Stimulated activated CD4-positive, alpha-beta T cell treated with anti-CD3 and anti-CD28 coated beads, Interleukin-1b, Interleukin-23, amount 100 ng/mL, for 1 hour (primary cell): ENCODE measurements at places on chromosomes 5 and 9.

DNA sequence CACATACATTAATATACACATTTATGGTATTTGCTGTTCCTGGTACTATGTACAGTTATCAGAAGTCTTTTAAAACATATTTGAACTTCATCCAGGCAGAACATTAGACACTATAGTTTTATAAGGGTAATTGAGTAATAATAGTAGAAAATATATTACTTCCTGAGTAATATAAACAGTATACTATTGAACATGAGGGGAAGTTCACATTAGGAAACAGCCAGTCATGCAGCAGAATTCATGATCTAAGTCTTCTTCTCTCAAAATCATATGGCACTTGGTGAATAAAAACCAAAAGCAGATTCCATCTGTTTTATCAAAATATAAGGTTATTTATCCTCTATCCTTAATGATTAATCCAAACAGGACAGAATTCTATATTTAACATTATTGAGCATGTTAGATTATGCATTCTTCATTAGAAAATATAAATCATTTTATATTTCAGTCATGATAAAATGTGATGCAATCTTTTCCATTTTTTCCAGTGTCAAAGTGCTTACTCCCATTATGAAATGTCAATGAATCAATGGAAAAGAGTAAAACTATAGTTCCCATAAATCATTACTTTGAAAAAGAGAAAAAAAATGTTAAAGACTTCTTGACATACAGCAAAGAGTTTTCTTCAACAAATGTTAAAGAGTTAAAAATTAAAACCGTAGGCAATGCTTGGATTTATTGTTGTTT lies 584.3 kb upstream of the TUSC1 start:
- DNase-seq = no peak

GRCh38 chr5:15951126-15951525 lies 228.5 kb downstream of the MARCHF11 start:
- DNase-seq = no peak

- no peak for DNase-seq
Measured at GRCh38 chr9:7921545-7922197, 122.1 kb upstream of the DMAC1 start.

DNA sequence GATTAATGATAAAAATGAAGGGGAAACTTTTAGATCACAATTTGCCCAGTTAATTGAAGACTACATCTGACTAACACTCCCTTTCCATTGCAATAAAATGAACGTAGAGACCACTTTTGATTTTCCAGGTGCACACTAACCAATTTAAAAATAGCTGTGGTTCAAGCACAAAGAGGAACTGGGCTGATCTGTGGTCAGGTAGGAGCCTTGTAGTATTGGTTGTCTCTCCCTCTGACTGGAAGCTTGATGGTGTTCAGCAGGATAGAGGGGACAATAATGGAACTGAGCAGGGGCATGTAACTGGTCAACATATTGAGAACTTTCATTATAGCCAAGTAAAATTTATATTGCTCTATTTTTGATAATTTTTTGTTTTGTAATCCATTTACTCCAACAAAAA lies 886.8 kb upstream of the SEMA6A start:
- DNase-seq = no peak

GRCh38 chr5:115184770-115185169 lies 15.1 kb upstream of the TRIM36 start:
- no peak for DNase-seq

DNA sequence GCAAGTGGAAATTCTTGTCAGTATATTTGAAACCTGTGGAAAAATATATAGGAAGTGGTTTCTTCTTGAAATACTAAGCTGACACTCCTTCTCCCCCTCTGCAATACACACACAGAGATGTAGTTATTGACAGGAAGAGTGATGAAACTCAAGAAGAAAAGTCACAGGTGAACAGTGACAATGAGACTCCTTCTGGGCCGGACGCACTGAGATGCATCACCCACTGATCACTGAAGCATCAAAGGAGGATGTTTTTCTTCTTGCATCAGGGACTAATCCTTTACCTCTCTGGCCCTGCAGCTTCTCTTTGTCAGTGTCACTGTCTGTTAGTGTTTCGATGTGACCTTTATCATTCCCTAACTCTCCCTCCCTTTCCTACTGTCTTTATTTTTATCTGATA lies 1864.2 kb upstream of the C9orf72 start:
- DNase-seq = no peak

DNA sequence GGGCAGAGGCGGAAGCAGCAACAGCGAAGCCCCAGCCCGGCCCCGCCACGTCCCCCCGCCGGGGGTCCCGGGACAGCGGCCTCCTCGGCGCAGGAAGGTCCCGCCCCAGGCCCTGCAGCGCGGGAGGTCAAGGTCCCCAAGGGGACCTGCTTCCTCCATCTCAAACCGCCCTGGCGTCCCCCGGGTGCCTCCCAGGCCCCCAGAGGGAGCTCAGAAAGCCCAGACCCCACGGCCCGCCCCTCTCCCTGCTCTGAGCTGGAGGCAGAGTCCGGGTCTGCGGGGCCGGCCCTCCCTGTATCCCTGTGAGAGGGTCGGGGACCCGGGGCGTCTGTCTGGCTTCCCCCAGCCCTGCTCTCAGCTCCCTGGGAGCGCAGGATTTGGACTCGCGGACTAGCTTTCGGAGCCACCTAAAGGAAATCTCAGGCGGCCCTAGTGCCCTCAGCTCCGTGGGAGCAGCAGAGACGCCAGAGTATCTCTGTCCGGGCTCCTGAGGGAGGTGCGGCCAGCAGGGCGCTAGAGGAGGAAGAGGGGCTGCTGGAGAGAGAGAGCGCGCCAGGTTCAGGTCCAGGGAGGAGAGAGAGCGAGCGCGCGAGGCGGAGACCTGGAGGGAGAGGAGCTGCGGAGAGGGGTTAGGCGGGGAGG lies 30.7 kb downstream of the EXOC3 start:
- DNase-seq = no peak

DNA sequence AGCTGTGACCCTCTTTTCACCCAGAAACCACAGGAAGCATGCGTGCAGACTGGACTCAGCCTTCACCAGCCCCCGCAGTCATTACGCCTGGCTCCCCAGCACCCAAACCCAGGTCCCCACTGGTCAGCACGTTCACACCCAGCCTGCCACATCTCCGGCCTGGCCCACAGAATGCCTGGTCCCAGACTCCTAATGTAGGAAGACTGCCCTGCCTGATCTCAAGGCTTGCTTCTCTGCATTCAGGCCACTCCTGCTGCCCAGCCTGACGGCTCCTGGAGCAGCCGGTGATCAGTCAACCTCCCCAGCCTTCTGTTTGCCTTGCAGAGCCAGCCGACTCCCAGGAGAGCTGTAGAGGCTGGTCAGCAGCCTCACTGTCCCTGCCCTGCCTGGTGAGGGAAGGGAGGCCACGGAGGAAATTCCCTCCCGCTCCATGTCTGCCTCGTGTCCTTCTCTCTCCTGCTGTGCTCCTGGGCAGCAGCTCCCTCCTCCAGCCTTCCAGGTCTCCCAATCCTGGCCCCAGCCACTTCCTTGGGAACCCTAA lies 25.4 kb downstream of the ADAMTS2 start:
- DNase-seq = no peak
